ENCODE measurements at places on chromosomes 12 and 14. TPM values are rescaled to one million over a fixed set of nuclear protein-coding genes. Genes with fewer than 3 reads are reported as not detected.
A peak's percentile ranks its signal among the peaks of the same experiment; 100 is the strongest.

Gene DBX2
- total RNA-seq, result 0.08 TPM

Gene ZNF891
- total RNA-seq, result 1.8 TPM

Gene TCTN1
- total RNA-seq, result 46.3 TPM

Gene CCNK
- total RNA-seq, result 3.8 TPM

Gene SLC38A4
- total RNA-seq, result 4.6 TPM

Gene TMEM179
- total RNA-seq, result not detected

DNA sequence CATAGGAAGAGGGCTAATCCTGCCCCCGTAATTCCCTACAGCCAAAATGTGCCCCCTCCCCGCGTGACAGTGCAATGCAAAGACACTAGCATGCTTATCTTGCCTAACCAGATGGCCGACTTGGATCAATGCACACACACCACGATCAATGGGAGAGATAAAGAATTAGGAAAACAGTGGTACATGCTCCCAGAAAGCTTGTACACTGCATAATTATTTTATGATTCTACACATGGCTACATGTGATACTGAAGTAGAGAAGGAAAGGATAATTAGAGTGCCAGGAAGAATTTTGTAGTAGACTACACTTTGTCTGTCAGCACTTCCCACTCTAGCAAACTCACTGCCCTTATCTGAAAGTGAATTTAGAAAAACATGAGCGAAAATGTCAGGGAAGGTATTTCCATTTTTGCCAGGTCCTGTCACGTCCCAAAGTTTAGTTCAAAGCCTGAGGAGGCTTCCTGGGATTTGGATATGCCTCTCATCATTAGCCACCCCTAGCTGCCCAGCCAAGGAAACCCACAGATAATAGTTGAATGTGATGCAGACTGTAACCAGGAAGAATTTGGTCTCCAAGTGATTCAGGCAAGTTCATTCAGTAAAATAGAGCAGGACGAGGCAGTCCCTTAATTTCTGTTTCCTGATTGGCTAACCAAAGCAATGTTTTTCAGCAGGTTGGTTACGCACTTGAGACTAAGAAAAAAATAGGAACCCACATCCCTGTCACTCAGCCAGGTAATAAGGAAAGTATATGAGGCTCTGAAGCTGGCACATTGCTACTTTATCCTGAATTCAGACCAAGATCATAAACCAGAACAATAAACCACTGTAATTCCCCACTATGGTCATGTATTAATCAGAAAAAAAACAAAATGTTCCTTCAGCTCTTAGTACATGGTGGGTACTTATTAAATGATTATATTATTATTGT, 199.6 kb upstream of the OTX2 start:
- no peak for DNase-seq

DNA sequence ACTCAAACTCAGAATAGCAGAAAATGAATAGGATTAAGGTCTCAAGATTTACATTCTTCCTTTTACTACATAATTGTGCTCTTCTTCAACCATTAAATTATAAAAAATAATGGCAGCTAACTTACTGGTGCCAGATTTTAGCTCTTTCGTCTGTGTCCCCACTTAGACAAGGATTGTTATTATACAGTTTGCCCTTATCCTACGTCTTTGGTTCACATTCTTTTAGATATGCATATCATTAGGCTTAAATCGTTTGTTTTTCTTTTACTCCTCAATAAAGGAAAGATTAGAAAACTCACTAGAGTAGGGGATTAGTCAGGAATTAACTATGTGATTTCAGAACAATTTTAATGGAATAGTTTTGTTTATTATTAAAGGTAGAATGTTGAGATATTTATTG, 129.6 kb upstream of the GARIN2 start:
- DNase-seq, result no peak

- no peak for DNase-seq
These were observed 171.6 kb downstream of the PPM1H start for GRCh38 chr12:62763312-62763711.

GRCh38 chr12:4174417-4174816, 99.1 kb upstream of the CCND2 start:
- no peak for DNase-seq

- peak; percentile 7 for DNase-seq
These were observed 379.2 kb downstream of the GRIN2B start for GRCh38 chr12:13602172-13602571.

DNA sequence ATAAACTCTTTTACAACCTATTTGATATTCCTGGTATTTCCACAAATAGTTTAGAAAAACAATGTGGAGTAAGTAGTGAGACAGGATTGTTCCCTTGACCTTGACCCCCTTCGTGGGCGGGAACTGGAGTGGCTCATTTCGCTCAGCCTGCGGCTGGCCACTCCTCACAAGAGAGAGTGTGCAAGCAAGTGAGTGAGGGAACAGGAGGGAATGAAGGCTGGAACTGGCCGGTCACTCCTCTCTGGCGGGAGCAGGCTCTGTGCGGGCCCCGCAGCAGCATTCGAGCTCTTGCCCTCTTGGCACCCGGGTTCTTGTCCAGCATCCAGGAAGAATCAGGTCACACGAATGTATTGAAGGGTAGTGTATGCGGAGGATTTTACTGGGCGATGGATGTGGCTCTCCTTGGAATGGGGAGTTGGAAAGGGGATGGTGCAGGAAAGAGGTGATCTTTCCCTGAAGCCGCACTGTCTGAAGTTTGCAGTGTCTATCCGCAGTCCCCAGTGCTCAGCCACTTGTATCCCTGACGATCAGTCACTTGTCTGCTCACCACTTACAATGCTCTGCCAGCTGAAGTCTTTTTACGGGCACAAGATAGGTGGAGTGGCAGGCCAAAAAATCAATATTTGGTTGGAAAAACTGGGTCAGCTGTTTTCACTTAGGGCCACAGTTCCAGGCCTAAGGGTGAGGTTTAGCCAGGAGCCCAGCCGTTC, 28.0 kb upstream of the TXNRD1 start:
- DNase-seq, result no peak

DNA sequence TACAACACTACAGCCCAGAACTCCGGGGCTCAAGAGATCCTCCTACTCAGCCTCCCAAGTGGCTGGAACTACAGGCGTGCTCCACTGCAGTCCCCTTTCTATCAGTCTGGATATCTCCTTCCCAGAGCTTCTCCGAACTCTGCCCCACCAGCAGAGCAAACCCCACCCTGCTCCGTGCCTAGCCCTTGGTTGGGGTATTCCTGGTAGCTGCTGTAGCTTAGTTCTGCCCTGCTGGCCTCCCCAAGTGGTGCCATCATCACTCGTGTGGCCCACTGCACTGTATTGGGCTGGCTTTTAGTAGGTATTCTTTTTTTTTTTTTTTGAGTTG, 9.5 kb downstream of the HSP90AA1 start:
- DNase-seq, result no peak

- peak; percentile 80 for DNase-seq
These were observed 33.5 kb downstream of the C12orf50 start for GRCh38 chr12:87995581-87996178.

DNA sequence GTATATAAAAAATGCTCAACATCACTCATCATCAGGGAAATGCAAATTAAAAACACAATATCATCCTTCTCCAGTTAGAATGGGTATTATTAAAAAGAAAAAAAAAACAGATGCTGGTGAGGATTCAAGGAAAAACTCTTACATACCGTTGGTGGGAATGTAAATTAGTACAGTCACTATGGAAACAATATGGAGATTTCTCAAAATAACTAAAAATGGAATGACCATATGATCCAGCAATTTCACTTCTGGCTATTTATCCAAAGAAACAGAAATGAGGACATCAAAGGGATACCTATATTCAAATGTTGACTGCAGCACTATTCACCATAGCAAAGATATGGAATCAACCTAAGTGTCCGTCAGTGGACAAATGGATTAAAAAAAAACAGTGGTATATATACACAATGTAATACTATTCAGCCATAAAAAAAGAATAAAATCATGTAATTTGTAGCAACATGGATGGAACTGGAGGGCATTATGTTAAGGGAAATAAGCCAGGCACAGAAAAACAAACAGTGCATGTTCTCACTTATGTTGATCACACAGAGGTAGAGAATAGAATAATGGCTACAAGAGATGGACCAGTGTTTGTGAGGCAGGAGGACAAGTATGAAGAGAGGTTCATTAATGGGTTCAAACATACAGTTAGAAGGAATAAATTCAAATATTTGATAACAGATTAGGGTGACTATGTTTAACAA, 14.4 kb upstream of the PRR4 start:
- DNase-seq, result no peak

DNA sequence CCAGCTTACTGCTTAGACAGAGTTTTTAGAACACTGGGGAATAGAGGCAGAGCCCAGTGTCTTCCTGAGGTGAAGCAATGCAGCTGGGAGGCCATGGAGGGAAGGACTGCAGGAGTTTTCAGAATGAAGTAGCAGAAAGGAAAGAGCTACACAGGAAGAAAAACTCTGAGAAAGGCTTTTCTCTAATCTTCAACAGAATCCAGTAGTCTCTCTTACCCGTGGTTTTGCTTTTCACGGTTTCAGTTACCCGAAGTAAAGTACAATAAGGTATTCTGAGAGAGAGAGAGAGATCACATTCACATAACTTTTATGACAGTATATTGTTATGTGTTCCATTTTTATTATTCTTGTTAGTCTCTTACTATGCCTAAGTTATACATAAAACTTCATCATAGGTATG, 761.6 kb downstream of the BCL11B start:
- DNase-seq, result no peak

DNA sequence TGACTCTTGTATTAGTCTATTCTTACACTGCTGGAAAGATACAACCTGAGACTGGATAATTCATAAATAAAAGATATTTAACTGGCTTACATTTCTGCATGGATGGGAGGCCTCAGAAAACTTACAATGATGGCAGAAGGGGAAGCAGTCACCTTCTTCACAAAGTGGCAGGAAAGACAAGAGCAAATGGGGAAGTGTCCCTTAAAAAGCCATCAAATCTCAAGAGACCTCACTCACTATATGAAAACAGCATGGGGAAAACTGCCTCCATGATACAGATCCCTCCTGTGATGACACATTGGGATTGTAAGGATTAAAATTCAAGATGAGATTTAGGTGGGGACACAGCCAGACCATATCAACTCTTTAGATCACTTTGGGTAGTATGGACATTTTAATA, 83.7 kb downstream of the TMTC3 start:
- DNase-seq, result no peak

DNA sequence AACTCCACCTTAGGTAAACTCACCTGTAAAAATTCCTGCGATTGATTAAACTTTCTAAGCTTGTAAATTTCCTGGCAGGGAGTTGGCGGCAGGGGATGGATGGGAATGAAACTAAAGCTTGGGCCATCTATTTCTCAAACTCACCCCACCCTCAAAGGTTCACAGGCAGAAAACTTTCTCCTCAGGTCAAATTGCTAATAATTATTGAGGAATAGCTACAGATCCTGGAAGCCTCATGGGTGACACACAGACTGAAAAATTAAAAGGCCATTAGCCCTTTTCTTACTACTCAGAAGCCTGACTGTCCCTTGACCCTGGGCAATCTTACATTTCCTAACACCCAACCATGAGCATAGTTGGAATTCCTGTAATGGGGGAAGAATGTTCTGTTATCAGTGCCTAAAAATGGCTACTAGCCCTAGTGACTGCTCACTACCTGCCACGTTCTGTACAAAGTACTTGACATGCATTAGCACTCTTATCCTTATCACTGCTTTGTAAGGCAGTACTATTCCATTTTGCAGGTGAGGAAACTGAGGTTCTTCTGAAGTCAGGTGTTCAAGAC, 12.4 kb upstream of the SYNDIG1L start:
- no peak for DNase-seq

DNA sequence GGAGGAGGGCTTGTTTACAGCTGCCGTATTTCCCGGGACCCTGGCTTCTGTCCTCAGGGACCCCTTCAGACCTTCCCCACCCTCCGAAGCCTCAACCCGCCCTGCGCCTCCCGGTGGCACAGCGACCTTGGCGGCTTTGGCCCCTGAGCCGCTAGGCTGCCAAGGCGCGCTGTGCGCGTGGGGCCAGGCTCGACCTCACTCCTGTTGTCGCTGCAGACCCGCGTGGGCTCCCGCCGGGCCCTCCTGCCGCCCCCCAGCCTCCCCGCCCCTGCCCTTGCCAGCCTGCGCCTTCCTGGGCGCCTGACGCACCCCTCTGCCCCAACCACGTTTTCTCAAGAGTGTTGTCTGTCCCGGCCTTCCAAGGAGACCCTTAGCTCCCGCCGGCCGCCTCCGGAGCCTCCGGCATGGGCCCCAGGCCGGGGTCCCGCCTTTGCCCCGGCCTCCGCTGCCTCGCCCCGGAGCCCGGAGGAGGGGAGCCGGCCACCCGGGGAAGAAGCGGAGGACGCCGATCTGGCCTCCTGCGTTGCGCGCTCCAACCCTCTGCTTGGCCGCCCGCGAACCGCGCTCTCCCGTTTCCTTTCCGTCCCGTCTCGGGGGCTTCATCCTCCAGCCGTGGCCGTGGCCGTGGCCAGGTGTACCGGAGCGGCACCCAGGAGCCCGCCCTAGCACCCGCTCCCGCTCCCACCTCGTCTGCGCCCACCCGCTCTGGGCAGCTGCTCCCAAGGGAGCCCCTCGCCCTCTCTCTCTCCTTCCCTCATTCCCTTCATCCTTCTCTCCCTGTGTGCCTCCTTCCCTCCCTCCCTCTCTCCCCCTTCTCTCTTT, 19.9 kb downstream of the PPP2R5C start:
- DNase-seq, result peak; percentile 12

- peak; percentile 50 for DNase-seq
These were observed 16.7 kb downstream of the KMT2D start for GRCh38 chr12:49043856-49044258.

- no peak for DNase-seq
These were observed 9.4 kb upstream of the GAS2L3 start for GRCh38 chr12:100564090-100564489.

- peak; percentile 5 for DNase-seq
These were observed 85.8 kb upstream of the DYRK2 start for GRCh38 chr12:67562513-67563287.

Measured in fibroblast of the aortic adventitia (primary cell).